ENCODE measurements at places on chromosomes 5 and 9.
A peak's percentile ranks its signal among the peaks of the same experiment; 100 is the strongest.

DNA sequence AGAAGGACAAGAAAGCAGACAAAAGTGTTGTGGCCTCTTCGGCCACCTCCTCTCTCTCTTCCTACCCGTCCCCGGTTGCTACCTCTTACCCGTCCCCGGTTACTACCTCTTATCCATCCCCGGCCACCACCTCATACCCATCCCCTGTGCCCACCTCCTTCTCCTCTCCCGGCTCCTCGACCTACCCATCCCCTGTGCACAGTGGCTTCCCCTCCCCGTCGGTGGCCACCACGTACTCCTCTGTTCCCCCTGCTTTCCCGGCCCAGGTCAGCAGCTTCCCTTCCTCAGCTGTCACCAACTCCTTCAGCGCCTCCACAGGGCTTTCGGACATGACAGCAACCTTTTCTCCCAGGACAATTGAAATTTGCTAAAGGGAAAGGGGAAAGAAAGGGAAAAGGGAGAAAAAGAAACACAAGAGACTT is 2.4 kb downstream of the EGR1 start:
- peak; percentile 5 for DNase-seq

- DNase-seq: no peak
Observed at GRCh38 chr5:17022296-17022695, 86.2 kb upstream of the MYO10 start.

- no peak for DNase-seq
Observed at GRCh38 chr9:104177003-104177611, 83.0 kb downstream of the SMC2 start.

DNA sequence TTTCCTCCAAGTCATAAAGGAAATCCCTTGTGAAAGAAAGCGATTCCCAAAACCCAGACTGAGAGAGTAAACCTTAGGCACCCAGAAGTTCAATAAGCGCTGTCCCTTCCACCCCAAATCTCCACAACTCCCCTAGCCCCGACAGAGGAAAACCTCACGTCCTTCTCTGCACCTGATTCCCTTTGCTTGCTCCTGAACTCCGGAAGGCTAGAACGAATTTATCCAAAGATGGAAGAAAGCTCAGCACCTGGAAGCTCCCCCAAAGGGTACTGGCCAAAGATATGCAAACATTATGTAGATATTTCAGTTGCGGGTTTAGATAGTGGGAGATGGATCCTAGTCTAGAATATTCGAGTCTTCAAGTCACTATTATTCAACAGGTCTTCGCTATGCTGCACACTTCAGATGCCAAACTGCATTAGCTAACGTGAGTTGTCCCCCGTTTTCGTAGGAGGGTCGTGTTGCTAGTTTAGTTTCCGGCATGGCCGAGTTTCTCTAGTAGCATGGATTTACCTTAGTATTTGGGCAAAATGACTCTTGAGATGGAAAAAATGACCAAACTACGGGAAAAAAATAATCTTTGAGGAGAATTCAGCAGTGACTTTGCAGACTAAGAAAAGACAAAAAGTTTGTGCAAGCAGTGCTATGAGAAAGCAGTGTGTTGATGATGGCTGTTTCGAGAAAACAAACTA is 27.7 kb downstream of the NR2F1 start:
- no peak for DNase-seq

DNA sequence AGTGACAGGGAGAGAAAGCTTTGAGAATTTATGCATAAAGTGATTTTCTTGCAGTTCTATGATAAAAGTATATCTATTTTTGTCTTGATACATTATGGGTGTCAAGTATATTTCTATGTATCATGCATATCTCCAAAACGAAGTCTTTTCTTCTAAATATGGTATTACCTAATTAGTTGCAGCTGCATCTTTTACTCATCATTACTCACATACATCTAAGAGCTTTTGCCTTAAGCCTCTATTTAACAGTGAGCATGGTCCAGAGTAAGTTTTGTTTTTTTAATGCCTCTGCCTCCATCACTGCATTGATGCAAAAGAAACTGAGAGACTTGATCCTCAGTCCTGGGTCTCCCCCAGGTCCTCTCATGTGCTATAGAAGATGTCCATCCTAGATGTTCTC is 40.0 kb upstream of the SMC5 start:
- peak; percentile 44 for DNase-seq

DNA sequence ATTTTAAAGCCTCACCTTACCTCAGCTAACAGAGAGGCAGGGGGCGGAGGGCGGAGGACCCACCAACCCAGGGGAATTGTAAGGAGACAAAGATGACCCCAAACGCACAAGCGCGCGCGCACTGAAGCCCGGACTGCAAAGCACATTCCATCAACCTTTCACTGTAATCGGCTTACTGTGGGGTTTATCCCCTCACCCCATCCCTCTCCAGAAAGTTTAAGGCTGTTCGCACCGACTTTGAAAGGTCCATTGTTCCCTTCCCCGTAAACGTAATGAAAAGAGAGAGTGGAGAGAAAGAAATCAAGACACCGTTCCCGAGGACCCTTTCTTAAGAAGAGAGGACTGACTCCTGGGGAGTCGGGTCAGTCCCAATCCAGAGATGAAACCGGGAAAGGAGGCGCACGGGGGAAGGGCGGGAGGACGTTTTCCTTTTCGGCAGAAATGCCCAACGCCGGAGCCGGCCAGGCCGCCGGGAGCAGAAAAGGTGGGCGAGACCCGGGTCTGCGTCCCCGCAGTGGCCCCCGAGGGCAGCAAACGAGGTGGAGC is 464 bp downstream of the CEMIP2 start:
- DNase-seq: no peak

DNA sequence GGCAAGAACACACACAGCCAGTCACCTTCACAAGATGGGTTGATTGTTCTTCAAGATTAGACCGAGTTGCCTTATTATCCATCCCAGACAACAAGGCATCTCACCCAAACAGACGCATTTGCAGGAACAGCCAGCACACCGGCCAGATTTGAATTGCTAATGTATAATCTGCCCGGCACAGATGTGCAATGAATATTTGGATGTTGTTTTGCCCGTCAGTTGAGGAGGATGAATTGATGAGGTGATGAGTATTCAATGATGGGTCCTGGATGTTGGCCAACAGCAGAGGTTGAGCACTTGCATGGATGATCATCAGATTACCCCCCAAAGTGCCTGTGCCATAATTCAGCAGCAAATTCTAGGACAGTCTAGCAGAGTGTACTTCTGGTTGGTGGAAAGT is 20.1 kb downstream of the ALG2 start:
- DNase-seq: no peak

DNA sequence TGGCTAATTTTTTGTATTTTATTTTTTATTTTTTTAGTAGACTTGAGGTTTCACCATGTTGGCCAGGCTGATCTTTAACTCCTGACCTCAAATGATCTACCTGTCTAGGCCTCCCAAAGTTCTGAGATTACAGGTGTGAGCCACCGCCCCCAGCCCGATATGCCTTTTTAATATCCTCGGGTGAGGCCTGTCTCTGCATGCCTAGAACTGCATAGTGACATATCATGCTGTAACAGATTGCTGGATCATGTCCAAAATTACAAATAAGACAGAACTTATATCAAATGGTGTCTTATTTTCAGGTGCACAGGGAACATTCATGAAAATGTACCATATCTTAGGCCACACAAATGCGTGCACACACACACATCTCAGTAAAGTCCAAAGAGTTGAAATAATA is 39.1 kb upstream of the PJA2 start:
- DNase-seq: no peak

DNA sequence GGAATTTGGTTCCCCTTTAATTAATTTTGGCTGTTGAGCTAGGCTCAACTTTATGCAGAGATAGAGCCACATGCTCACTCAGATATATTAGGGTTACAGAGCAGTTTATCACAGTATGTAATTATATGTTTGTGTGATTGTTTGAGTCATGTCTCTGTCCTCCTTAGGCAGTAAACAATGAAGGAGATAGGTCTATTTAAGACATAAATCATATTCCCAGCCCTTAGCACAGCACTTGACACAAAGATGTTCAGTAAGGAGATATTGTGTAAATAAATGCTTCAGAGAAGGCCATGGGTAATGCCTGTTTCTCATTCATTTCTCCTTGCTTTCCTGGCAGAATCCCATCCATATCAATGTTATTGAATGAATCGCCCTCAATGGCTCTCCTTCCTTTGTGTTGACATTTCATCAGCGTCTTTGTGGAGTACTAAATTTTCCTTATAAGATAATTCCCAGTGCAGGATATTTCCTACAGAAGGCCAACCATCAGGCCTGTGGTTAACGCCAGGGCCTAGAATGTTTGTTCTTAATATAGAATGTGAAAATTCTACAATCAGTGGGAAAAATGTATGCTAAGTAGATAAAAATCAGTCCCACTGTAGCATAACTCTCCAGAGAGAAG is 408.0 kb downstream of the EBF1 start:
- DNase-seq: no peak

DNA sequence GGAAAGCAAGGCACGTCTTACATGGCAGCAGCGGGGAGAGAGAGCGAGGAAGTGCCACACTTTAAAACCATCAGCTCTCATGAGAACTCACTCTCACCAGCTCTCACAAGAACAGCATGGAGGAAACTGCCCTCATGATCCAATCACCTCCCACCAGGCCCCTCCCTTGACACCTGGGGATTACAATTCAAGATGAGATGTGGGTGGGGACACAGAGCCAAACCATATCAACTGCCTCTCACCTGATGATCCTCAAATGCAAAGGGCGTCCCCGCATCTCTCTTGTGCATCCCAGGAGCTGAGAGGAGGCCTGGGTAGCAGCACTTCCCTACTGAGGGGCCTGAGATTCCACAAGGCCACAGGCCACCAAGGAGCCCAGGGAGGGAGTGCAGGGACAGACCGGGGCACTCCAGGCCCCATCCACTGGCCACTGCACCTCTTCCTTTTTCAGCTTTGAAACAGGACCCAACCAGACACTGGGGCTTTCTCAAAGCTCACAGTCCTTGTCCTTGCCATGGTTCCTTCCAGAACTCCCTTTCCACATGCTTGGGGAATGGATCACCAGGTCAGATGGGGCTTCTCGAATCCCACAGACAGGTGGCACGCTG is 54.5 kb upstream of the IL17B start:
- DNase-seq: no peak

- peak; percentile 76 for DNase-seq
Observed at GRCh38 chr9:79196606-79197005, 375.2 kb upstream of the TLE4 start.

DNA sequence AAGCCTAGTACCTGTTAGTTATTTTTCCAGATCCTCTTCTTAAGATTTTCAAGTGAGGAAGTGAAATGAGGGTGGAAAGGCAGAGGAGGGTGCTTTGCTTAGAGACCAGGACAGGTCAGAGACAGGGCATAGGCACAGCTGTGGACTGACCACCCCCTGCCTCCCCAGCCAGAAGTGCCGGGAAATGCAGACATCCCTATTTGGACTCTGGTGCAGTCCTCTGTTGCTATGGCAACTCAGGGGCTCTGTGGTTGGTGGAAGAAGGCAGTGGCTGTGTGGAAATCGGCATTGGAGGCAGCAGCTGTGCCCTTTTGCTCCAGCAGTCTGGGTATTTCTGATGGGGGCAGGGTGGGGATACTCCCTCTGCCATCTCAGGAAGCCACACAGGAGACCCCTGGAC is 43.3 kb upstream of the NDFIP1 start:
- DNase-seq: no peak

- no peak for DNase-seq
Observed at GRCh38 chr5:140632366-140633020, 482 bp downstream of the CD14 start.

- DNase-seq: no peak
Observed at GRCh38 chr9:34823778-34824177, 113.8 kb upstream of the CCL21 start.

GRCh38 chr5:153517241-153517611 is 26.8 kb downstream of the GRIA1 start:
- DNase-seq: no peak

- DNase-seq: no peak
Observed at GRCh38 chr5:133589286-133589685, 23.1 kb downstream of the FSTL4 start.

GRCh38 chr9:130448035-130448624 is 3.4 kb downstream of the ASS1 start:
- DNase-seq: peak; percentile 49
